ENCODE measurements at places on chromosomes 2 and 18.

DNA sequence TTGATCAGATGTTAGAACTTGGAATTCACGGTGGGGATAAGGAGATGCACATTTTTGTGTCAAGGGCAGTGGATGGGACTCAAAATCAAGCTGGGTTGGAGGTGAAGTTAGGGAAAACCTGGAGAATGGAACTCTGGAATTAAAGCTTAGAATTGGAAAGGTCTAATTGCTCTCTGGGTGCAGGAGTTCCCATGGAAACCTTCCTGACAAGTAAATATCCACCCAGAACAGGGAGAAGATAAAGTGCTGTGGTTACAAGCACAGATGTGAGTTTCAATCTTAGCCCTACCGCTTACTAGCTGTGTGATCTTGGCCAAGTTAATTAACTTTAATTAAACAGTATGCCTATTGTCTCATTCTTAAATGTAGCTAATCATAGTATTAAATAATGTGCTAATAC lies 71.3 kb upstream of the TCF7L1 start:
- DNase-seq: no peak

GRCh38 chr2:43227830-43228281 lies 1.4 kb upstream of the ZFP36L2 start:
- no peak for DNase-seq

GRCh38 chr18:12305930-12306629 lies 2.0 kb upstream of the TUBB6 start:
- no peak for DNase-seq

GRCh38 chr2:120105360-120105759 lies 92.5 kb downstream of the EPB41L5 start:
- no peak for DNase-seq

DNA sequence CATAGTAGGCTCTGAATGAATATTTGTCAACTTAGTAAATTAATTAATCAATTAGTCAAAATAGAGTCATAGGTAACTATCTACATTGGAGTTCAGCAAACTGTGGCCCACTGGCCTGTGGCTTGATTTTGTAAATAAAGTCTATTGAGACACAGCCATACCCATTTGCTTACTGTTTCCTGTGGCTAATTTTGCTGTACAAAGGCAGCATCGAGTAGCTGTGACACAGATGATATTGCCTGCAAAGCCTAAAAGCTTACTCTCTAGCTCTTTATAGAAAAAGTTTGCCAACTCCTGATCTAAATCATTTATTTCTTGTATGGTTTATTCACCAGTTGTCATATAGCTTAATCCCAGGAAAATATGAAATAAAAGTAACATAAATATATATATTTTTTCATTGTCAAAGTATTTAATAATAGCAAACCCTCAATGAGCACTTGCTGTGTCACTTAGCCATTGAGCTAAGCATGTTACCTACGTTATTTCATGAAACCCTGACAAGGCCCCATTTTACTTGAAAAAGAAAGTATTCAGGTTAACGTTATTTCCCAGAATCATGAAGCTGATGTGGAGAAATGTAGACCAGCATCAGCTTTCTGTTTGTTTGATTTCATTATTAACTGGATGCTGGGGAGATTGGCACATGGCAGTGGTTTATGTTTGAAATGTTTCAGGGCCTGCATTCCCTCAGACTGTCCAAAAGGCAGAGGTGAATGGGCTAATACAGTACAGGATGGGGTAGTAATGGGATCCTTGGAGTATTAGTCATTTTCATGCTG lies 69.6 kb downstream of the ICOS start:
- DNase-seq: no peak
